ENCODE measurements at places on chromosomes 12 and 14.

DNA sequence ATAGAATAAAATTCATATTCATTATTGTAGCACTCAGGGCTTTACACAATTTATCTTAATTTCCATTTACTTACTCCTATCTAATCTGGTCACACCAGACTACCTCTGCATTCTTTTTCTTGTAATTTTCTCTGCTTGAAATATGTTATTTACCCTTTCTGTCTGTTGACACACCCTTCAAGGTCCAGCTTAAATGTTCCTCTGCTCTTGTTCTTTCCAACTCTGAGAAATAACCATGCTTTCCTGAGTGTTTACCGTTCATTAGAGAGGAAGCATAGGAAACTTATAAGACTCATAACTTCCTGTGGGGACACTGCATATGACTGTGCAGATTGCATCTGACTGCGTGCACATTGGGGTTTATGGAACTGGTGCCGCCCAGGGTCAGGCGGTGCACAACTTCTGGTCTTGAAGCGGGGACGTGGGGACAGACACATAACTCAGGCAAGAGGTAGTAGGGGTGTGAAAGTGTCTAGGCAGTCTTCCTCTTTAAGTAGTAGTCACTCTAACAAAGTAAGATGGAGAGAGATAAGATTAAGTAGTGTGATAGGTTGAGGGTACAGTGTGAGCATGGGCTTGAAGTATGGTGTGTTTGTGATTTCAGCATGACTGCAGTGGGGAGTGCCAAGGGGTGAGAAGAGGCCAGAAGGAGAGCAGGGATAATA, 42.6 kb upstream of the FOXJ2 start:
- peak; percentile 82 for DNase-seq

GRCh38 chr12:90816353-90817089, 138.5 kb downstream of the CCER1 start:
- DNase-seq, result no peak

- DNase-seq, result no peak
Observed at GRCh38 chr12:24860546-24860945, 88.4 kb downstream of the BCAT1 start.

GRCh38 chr14:70237710-70238109, 49.0 kb upstream of the SLC8A3 start:
- DNase-seq, result no peak

DNA sequence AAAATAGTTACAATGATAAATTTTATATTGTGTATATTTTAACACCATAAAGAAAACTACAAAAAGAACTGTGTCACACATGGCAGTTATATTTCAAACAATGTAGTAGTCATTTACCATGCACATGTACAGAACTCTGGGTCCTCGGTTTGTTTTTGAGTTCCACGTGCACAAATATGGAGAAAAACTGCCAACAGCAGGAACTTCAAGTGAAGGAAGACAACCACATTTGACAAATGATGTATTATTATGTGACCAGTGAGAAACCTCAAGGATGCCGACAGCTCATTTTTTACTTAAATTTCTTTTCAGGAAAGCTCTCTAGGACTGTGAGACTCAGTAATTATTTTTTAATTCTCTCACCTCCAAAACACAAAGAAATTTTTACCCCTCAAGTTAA, 244.2 kb upstream of the USP15 start:
- DNase-seq, result no peak

DNA sequence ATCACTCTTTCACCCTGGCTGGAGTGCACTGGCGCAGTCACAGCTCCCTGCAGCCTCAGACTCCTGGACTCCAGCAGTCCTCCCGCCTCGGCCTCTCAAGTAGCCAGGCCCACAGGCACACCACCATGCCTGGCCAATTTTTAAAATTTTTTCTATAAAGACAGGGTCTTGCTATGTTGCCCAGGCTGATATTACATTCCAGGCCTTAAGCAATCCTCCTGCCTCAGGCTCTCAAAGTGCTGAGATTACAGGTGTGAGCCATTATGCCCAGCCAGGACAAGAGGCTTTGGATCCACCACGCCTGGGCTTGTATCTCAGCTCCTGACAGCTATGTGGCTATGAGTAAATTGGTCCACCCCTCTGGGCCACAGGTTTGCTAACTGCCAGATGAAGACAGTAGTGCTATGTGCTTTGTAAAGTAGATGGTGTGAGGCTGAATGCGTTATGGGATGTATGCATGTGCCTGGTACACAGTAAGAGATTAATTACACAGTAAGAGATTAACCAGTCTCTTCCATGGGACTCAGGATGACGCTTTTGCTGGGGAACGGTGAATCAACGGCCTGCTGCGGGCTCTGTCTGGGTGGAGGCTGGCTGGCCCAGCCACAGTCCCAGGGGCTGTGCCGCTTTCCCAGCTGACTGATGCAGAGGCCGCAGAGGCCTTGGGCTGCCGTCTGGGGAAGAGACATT, 53.3 kb upstream of the NCOR2 start:
- DNase-seq, result no peak

- no peak for DNase-seq
Observed at GRCh38 chr12:93621986-93622385, 49.5 kb downstream of the SOCS2 start.

DNA sequence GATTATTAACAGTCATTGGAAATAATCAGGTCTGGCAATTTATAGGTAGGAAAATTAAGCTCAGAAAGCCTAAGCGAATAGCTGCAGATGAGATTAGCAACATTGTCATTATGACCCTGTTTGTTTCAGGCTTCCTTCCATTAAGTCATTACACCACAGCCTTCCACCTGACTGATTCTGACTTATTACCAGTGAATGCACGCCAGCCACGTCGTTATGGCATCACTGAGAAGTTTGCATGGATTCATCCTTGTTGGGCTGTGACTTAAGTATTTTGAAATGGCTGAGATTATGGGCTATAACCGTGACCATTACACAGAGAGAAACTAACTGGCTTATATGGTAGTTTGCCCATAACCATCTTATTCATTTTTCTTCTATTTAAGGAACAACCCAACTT, 18.6 kb downstream of the RASSF8 start:
- DNase-seq, result no peak

All from CD8-positive, alpha-beta T cell (primary cell).